ENCODE measurements at places on chromosomes 2 and 18. TPM values are rescaled to one million over a fixed set of nuclear protein-coding genes. Genes with fewer than 3 reads are reported as not detected.

REL gene
- total RNA-seq = 26.9 TPM

ZBTB7C gene
- 10.9 TPM for total RNA-seq

ASPRV1 gene
- total RNA-seq = 1.8 TPM

DNA sequence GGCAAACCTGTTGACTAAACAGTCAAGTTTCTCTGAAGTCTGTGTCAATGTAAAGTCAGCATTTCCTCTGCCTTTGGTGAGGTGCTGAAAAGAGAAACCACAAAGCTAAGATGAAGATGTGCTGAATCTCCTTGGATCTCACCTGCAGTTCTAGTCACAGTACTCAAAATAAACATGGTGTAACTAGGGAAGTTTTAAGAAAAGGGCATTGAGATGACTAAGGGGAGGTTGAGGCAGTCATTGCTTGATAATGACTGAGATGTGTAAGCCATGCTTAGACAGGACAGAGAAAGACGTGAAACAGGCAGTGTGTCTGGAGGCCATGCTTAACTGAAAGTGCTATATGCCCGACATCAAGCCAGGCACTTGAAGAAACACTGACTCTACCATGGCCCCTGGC, 1010.0 kb upstream of the CELF4 start:
- DNase-seq = no peak

- DNase-seq = no peak
These were observed 251.2 kb downstream of the ACKR3 start for GRCh38 chr2:236820763-236821344.

- DNase-seq = no peak
These were observed 339.9 kb upstream of the PKDCC start for GRCh38 chr2:41707790-41708451.

- no peak for DNase-seq
These were observed 19.7 kb upstream of the ANKRD53 start for GRCh38 chr2:70958759-70959158.

DNA sequence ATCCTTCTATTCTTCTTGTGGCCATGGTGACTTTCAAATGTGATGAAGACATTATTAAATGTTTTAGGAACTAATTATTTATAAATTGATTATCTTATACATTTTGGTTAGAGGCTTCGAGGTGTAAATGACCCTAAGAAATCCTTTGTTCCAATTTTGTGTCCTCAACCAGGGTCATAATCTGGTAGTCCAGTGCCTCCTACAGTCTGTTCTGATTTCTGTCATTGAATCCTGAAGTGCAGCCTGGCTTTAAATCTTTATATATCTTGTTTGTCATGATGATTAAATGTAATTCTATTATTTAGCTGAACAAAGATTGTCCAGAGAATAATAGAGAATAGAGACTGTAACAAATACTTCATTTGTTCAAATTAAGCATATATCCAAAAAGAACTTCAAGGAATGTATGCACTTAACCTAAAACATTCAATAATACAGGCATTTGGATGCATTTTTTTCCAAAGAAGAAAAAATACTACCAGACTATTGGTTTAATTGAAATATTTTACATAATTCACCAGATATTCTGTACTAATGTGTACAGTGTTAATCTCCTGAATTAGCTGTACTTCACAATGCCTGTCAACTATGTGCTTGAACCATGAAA, 89.8 kb downstream of the PRPF40A start:
- DNase-seq = no peak

Measured in thoracic aorta (tissue), 2 donors.